ENCODE measurements at places on chromosomes 7 and 10.

DNA sequence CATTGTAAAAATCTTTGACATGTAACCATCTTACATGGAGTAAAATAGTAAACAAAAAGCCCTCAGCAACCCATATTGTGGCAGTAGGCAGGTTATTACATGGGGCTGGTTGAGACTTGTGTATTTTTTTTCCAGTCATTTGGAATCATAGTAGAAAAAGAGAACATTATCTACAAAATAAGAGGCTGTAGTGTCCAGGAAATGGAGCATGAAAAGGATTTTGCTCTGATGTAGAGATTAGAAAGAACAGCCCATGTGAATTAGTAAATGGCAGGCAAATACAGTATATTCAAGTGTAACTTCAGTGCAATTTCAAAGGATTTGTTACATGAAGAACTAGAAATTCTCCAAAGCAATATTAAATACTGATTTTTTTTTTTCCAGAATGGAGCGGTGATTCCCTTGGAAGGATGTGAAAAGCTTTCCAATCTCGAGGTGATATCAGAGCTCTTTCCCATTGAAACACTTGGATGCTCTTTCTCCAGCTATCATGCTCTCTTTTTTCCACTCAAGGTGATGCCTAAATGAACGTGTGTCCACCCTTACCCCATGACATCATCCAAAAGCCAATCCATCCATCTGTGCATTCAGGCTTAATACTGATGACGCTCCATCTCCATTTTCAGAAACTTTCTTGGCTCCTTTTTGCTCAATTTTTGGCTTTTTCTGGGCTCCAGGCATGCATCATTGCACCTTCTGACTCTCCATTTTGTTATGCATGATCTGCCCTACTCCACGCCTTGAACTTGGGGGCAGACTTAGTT, 1034.7 kb downstream of the TYW1 start:
- DNase-seq = no peak

- DNase-seq = no peak
Measured at GRCh38 chr7:129098409-129099084, 43.6 kb upstream of the TNPO3 start.

- no peak for DNase-seq
Measured at GRCh38 chr7:114405427-114405826, 9.2 kb upstream of the FOXP2 start.

DNA sequence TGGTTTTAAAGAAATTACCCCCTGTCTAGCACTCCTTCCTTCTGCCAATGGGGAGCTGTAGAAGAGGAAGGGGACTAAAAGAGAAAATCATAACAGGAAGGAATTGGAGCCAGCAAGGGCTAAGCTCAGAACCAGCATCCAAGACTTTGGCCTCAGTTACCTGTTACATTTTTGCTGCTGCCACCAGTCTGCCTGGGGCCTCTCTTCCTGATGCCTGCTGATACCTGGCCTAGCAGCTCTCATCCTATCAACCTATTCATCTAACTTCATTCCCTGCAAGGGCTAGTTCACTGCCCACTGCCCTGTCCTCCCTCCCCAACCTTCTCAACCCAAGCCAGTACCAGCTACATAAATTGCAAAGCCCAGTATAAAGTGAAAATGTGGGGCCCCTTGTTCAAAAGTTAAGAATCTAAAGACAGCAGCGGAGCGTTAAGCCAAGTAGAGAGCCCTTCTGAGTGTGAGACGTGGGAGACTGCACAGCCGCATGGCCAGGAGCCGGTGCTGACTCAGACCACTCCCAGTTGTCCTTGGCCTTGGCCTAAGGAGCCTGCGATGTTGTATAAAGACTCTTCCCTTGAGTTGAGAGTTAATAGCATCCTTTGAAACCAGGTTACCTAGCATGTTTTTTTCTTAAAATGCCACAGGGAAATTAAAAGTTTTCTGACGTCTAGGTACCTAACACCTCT, 13.2 kb upstream of the AOC1 start:
- no peak for DNase-seq

DNA sequence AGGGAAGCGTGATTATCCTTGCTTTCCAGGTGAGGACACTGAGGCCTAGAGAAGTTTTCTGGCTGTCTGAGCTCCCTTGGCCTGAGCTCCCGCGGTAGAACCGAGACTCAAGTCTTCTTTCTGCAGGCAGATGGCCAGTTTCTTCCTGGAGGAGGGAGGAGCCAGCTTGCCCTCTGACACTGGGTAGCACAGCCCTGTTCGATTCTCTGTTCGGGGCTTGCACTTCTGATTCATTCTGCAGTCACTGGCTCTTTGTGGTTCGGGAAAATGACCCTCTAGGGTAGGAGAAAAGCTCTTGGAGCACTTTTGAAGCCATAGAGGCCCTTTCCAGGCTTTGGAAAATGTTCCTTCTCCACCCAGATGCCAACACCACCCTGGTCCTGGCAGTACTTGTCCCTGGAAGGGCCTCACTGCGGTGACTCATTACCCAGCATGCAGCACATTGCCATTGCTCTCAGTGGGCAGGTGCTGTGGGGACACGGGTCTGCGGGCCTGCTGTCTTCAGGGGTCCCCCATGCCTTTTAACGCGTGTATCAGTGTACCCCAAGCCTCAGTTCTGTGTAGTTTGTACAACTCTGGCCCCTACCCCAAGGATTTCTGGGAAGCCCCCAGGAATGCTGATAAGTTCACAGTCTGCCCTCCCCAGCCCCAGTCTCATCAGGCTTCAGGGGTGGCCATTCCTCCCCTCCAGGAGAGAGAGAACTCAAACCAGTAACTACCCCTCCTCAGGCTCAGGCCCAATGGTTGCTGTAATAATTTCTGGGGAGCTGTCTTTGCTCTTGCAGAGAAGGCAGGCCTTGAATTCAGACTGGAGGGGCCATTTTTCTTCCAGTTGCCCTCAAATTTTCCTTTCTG, 11.9 kb downstream of the CHST3 start:
- no peak for DNase-seq

DNA sequence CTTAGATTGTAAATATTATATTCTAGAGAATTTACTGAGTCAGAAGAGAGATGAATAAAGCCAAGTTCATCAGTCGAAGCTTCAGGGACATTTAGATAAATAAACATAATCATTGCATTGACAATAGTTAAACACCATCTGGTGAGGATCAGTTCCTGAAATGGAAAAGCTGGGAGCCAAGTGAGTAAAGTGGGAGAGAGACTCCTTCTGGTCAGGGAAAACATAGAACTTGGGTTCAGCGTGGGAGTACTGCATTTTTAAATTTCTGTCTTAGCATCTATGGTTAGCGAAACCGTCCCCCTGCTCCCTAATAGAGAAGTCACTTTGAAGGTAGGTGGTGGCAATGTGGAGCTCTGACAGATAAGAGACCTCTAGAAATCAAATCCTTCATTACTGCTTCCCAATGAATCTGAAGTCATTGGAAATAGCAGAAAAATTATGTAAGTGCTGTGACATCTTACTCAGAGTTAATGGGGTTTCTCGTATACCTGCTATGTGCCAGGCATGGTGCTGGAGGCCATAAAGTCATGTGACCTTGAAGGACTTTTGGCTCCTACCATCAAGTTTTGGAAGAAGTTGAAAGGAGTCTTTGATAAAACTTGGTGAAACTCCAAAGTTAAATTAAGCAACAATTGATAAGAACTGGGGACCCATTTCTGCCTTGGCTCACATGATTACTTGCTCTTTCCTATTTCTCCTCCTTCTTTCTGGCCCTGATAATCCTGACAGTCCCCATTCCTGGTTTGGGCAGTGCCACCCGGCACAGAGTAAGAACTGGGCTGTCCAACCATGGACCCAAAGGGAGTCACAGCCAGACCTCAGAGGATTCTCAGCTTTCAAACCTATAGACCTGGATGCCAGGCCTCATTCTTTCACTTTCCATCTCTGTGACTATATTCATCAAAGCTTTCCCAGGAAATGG, 211.2 kb downstream of the C7orf25 start:
- DNase-seq = no peak

- no peak for DNase-seq
Measured at GRCh38 chr10:120516426-120516825, 59.4 kb downstream of the PLPP4 start.

DNA sequence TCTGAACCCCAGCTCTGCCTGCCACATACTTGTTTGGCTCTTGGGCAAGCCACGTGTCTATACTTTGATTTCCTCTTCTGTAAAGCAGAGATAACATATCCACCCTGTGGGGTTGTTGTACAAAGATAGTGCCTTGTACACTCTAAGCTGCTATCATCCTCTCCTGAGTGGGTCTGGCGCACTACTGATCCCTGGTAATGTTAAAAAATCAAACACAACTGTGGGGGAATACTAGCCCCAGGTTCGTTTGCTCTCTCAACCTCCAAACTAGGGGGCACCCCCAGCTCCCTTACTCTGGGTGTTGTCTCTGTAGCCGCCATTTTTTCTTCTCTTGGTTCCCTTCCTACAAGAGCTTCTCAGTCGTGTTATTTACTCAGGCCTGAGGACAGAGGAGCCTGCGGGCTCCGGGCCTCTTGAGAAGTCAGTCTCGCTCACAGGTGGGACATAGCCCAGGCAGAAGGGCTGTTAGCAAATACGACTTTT, 1.0 kb downstream of the POLM start:
- DNase-seq = no peak

- no peak for DNase-seq
Measured at GRCh38 chr10:105071980-105072379, 430.9 kb downstream of the SORCS3 start.

DNA sequence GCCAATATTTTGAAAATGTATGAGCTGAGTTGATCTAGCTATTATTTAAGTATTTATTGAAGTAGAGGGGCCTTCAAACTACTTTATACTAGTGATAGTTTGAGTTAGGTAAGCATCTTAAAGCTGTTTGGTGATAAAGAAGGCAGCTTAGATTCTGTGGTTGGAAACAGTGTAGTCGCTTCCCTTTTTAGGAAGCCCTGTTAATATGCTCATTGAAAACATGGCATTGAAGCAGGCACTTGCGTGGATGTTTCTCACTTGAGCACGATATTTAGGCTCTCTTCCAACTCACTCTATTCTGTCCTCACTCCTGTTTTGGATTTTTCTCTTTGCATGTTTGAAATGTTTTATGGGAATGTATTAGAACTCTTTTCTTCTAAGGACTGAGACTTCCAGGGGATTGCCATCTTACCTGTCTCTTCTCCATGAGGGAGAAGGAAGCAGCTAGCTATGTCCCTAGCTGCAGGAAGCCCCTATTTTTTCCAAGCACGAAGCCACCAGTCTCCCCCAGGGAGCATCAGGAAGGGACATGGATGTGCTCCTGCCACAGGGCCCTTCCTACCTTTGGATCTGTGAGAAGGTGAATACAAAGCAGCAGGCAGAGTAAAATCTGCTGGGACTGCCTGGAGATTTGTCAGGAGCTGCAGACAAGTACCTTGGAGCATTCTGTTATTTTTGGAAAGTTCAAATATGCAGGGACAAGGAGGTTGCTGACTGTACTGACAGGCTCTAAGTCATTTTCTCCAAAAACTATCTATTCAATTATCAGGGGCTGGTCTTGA, 22.0 kb upstream of the BMPR1A start:
- no peak for DNase-seq

DNA sequence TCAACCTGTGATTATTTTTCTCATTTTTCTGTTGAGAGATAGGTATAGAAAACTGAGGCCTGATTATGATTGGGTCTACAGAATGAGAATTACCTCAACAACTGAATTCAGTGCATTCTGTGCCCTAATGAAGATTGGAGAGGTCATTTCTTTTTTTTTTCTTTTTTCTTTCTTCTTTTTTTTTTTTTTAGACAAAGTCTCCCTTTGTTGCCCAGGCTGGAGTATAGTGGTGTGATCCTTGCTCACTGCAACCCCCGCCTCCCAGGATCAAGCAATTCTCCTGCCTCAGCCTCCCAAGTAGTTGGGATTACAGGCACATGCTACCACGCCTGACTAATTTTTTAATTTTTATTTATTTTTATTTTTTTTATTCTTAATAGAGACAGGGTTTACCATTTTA, 95.0 kb upstream of the ARMC3 start:
- DNase-seq = no peak

DNA sequence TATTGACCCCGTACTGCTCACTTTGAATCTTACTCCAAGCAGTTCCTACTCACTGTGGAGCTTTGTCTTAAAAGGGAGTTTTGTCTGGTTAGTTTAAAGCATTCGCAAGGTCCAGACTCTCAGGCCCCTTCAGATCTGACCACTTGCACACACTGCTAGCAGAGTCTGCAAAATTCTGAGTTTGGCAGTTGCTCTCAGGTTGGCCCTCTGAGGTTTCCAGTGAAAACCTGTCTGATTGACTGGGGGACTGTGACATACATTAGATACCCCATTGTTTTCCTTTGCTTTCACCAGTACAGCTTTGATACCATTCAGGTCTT, 149.2 kb downstream of the XPNPEP1 start:
- no peak for DNase-seq

DNA sequence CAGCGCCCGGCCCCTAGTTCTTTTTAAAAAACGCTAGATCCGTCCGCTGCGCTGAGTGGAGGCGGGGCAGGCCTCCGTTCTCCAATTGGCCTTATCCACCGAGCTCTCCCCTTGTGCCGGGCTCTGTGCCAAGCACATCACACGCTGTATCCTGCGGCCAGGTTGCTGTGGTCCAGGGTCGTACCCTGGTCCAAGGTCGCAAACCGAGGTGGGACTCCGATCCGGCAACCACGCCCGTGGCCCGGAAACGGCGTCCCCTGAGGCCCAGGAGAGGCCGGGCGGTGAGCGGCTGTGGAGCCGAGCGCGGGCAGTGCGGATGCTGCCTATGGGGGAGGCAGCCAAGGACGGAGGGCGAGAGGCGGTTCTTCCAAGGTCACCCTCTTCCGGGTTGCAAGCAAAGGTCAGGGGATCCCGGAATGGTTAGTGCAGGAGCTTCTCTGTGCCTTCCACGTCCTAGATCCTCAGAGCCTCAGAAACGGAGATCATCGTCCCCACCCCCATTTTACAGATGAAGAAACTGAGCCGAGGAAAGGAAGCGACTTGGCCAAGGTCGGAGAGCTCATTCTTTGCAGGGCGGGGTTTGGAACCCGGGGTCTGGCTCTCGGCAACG, 72.4 kb upstream of the LRRC4 start:
- DNase-seq = no peak

- DNase-seq = no peak
Measured at GRCh38 chr10:121309164-121309563, 289.1 kb downstream of the FGFR2 start.

- DNase-seq = no peak
Measured at GRCh38 chr7:155603205-155603857, 41.1 kb upstream of the RBM33 start.

- no peak for DNase-seq
Measured at GRCh38 chr10:77711683-77712049, 74.1 kb upstream of the KCNMA1 start.

GRCh38 chr7:27237735-27238334, 4.8 kb upstream of the EVX1 start:
- DNase-seq = no peak
